ENCODE measurements at places on chromosomes 3 and 15.

DNA sequence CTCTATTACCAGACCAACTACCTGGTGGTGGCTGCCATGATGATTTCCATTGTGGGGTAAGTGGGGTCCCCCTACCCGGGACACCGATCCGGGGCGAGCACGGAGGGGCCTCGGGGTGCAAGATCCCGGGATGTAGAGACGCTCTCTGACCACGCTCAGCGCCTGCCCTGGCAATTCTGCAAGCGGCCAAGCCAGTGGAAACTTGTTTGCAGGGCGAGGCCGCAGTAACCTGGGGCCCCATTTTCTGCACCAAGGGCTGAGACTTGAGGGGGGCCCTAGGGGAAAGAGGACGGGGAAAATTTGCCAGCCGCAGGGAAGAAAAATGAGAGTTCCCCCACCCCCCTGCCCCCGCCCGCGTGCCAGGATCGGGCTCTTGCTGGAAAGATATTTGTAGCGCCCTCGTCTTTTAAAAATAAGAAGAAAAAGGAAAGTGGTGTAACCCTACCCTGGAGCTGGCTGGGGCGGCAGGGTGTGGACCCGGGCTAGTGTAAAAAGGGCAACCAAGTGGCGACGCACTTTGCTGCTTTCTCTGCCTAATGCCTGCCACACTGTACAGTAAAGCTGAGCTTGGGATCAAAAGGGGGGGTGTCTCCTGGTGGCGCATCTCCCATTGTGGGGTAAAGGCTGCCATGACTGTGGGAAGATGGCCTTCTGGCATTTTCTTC is 563 bp downstream of the ARL6IP5 start:
- DNase-seq: peak; percentile 65

- DNase-seq: no peak
Measured at GRCh38 chr15:80502782-80503181, 98.6 kb downstream of the ARNT2 start.

- DNase-seq: no peak
Measured at GRCh38 chr3:188257384-188258026, 103.5 kb downstream of the LPP start.

GRCh38 chr3:122974764-122975162 is 52.8 kb downstream of the SEMA5B start:
- no peak for DNase-seq

GRCh38 chr3:51283421-51283820 is 101.7 kb upstream of the MANF start:
- DNase-seq: no peak

DNA sequence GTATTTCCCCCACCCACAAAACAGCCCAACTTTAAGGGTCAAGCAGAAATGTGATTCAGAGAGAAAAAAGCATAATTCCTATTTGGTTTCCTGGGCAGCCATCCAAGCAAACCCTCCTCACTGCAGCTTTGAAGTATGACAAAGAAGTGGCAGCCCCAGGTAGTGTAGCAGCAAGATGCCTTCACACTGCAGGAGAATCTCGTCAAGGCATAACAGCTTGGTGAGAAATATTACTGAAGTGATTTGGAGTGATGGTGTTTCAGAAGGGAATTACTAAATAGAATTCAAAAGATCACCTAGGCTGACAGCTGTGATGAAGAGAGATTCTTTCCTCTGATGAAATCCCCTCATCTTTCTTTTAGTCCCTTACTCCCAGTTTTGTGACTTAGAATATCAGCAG is 173.9 kb downstream of the PYDC2 start:
- no peak for DNase-seq

DNA sequence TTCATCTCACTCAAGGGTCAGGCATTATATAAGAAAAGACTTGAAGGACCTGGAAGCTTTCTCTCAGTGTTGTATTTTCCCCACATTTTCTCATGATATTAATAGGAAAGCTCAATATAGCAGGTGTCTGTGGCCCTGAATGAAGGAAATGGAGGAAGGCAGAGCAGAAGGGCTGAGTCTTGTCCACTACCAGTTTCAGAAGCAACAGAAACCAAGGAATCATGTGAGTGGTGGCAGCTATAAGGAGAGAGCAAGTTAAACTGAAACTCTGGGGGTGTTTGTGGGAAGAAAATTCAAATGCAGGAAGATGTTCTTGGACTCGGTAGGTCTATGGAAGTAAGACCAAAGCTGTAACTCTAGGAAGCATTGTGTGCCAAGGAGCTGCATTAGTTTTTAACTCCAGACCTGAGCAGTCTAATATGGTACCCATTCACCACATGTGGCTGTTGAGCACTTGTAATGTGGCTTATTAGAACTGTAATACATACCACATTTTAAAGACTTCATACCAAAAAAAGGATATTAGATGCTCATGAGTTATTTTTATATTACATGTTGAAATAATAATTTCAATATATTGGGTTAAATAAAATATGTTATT is 278.8 kb upstream of the GADL1 start:
- DNase-seq: no peak

- peak; percentile 50 for DNase-seq
Measured at GRCh38 chr3:48661501-48662144, 1.1 kb downstream of the CELSR3 start.

DNA sequence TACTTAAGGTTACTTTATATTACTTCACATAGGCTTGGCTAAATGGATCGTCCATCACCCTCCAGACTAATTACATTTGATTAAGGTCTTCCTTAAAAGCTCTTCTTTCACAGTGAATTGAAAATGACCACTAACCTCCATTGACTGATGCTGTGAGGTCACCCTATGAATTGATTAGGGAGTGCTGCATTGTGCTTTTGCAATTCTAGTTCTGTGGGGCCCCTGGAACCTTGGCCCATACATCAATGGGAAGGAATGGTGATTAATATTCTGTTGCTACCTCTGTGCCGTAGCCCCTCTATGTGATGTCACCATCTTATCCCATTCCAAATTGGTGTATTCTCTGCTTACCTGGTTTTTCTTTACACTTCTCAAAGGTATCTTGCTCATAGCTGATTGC is 682.2 kb downstream of the SQOR start:
- DNase-seq: no peak

DNA sequence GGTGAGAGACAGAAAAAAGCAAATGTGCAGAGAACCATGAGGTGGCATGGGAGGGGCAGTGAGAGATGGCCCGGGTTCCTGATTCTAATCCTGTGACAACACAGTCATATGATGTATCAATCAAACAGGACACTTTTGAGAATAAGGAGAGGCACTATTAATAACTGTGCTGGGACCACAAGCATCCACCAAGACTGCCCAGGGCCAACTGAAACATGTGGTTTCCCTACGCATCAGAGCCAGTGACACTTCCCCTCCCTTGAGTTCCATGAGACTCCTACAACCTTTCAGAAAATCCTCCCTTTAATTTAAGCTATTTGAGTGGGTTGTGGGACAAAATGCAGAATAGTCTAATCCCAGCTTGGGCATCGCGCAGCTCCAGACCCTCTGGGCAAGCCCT is 17.4 kb downstream of the SH3BP5 start:
- no peak for DNase-seq

DNA sequence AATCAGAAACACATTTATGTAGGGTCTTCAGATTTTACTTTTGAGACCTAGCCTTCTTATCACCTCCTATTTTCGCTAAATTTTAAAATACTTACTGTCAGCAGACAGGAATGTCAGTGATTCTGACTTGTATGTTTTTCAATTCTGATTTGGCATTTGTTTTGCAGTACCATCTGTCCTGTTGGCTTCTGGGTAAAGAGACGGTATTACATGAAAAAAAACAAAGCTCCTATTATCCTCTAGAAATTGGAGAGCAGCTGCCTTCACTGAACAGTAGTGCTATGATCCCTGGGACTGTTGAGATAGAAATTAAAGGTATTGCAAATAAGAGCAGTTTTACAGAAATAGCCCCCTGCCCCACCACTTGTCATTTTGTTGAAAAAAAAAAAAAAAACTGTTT is 8.4 kb downstream of the ARMC8 start:
- no peak for DNase-seq

GRCh38 chr15:72835294-72835890 is 51.8 kb upstream of the ADPGK start:
- no peak for DNase-seq

DNA sequence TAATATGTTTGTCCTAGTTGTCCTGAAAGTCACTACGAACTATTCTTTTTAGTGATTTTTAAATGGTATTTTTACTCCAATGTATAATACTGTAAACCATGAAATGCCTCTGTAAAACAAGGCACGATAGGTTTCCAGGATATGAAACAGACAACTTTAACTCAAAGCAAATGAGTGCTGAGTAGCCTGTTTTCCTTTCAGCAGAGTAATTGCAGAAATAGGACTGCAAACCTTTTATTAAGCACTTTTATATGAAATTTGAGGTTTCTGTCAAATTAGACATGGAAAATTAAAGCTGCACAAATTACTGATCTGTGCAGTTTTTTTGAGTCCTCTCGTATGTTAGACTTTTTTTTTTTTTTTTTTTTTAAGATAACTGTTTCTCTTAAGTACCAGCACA is 16.2 kb downstream of the AKAP13 start:
- DNase-seq: no peak

DNA sequence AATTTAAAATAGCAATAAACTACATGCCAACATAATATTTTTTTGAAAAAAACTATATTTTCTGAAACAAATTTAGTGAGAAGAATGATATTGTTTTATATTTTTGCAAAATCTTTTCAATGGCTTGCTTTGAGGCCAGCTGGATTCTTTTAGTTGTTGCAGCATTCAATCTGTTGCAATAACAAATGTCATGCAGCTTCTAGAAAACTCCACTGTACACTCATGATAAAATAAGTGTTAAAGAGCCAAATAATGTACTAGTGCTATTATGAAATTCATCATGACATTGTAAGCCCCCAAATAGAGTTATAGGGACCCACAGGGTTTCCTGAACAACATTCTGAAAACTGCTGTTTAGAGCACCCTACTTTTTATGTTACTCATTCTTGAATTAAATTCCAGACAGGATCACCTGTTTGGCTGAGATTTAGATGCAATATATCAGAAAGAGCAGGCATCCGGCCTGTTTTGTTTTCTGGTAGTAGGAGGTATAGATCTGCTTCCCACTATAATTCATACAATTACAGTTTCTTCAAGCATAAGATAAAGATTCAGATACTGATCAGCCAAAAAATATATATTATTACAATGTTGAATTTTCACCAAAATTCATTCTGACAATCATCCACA is 703.0 kb upstream of the ZNF385D start:
- no peak for DNase-seq

DNA sequence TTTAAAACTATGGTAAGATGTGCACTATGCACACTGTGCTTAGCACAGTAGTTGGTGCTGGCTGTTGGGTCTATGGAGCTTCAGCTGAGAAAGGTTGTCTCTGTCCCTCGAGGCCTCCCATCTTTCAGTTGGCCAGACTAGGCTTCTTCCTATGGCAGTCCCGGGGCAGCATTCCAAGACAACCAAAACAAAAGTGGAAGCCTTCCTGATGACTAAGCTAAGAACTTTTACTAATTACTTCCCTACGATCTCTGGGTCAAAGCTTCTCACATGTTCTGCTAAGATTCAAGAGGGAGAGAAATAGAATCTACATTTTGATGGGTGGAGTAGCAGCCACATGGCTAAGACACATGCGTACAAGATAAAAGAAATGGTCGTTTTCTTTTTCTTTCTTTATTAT is 342.8 kb downstream of the TUSC7 start:
- no peak for DNase-seq

- DNase-seq: no peak
Measured at GRCh38 chr3:2876362-2876761, 233.8 kb downstream of the IL5RA start.

Data from hematopoietic multipotent progenitor cell treated with erythropoietin and hydrocortisone succinate and interleukin-3 and kit ligand, for 17 days (in vitro differentiated cells).